Caki2 (cell line): ENCODE measurements at places on chromosomes 7 and 10.

GRCh38 chr7:138105221-138105620 is 29.0 kb downstream of the AKR1D1 start:
- no peak for DNase-seq

GRCh38 chr7:77501192-77501515 is 35.9 kb upstream of the PTPN12 start:
- no peak for DNase-seq

DNA sequence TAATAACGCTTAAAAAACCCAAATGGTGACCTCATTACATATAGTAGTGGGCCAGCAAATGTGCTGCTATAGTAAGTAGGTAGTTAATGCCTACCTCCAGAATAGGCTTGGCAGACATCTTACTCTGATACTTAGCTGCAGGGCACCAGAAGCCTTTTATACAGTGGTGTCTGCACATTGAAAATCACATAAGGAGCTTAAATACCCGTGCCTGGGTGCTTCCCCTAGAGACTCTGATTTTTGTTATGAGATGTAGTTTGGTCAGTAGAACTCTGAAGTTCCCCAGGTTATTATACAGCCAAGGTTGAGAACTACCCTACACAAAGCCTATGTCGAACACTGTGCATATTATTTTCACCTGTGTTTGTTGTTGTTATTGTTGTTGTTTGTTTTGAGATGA is 47.2 kb downstream of the ANKIB1 start:
- no peak for DNase-seq

DNA sequence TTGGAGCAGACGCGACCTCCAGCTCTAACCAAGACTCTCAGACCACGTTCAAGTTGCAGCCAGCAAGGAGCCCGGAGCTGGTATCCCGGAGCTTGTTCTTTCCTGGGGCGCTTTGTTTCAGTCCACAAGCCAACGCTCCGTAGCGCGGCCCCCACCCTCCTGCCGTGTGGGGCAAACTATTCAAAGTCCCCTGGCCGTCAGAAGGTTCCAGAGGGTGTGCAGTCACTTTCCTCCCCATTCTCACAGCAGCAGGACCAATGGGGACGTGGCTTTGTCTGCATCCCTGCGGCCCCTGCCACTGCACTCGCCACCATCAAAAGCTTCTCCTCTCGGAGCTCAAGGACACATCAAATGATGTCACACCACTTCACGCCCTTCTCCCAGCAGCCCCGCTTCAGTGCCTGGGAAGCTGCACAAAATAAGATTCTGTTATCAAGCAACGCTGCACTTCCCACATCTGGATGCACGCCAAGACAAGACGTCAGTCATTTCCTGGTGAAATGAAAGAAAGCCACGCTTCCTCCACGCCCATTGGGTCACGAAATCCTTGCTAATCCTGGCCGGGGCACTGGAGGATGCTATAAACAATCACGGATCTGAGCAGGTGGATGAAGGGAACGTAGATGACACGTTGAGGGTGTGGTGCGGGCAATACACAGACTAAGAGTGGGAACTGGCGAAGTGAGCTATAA is 348.2 kb downstream of the PTPRN2 start:
- DNase-seq: no peak
